ENCODE measurements at places on chromosomes 13 and 19.

DNA sequence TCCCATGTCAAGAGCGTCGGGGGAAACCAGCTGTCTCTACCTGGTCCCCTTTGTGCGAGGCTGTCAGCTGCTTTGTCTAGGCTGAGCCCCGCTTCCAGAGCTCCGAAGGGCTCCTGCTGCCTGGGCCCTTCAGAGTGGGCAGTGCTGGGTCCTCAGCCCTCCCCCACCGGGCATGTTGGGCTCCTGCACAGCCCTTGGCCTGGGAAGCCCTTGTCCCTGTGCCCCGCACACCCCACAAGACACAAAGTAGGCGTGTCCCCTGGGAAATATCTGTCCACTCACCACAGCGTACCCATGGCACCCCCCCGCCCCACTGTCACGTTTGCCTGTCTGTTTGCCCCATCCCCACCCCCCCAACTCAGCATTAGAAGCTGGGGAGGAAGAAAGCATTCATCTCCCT is 39.6 kb upstream of the RANBP3 start:
- no peak for DNase-seq

GRCh38 chr19:29006057-29006735 is 206.8 kb downstream of the UQCRFS1 start:
- DNase-seq, result no peak

DNA sequence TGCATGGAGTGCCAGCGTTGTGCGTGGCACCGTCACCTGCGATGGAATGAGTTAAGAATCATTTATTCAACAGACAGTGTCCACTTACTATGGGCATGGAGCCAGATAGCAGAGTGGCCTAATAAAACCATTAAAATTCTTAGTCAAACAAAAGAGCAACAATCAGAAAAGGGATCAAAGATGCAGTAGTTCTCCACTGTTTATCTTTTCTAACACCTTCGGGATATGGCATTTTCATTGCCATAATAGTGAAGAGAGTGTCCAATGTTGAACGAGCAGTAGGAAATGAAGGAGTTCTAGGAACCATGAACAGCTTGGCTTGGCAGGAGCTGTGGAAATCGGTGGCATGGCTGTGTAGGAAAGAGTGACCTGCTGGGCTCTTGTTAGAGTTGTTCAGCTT is 2.0 kb downstream of the TNFSF11 start:
- DNase-seq, result no peak

DNA sequence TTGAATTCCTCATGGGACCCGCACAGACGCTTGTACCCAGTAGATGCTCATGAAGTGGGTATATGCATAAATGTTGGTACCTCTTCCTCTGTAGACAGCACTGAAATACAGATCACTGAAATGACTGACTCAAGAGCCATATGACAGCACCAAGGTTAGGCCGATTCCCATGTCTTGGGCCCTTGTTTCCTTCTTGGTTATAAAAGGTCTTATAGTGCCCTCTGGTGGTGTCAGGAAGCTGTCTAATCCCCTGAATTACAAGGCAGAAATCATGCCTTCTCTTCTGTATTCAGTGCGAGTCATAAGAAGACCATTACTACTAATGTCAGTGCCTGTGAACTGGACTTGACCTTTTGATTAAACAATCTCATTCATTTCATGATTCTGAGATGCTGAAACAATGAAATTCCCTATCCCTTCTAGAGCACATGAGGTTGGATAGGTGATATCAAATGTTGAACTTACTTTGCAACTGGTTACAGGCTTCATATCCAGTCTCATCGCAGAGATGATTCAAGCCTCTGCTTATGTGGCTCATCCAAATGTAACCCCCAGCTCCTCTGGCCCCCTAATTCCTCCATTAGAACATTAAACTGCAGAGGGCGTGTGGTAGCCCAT is 59.7 kb downstream of the SPATA13 start:
- DNase-seq, result peak; percentile 42

- no peak for DNase-seq
Measured at GRCh38 chr13:34847766-34848165, 94.3 kb upstream of the NBEA start.

GRCh38 chr13:41568143-41568971 is 111.0 kb downstream of the RGCC start:
- DNase-seq, result no peak

DNA sequence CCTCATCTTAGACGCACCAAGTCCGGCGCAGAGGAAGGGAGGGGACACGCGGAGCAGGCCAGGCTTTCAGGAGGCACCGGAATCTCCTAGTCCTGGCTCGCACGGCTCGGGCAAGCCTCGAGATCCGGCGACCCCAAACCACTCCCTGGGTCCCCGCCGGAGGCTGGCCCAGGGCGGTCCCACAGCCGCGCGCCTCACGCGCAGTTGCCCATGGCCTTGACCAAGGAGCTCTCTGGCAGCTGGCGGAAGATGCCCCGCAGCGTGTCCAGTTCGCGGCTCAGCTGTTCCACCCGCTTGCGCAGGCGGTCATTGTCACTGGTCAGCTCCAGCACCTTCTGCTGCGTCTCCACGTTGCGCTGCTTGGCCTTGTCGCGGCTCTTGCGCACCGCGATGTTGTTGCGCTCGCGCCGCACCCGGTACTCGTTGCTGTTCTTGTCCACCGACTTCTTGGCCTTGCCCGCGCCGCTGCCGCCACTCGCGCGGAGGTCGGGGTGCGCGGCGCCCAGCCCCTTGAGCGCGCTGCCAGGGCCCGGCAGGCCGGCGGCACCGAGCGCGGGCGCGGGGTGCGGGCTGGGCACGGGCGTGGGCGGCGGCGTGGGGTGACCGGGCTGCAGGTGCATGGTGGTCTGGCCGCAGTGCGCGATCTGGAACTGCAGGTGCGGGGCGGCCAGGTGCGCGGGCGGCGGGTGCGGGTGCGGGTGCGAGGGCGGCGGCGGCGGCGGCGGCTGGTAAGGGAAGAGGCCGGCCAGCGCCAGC is 1.0 kb downstream of the CEBPA start:
- no peak for DNase-seq

- no peak for DNase-seq
Measured at GRCh38 chr13:105112561-105112960, 1422.9 kb downstream of the EFNB2 start.

Data from activated naive CD4-positive, alpha-beta T cell treated with Interleukin-2 at 50 U/mL for 16 hours (primary cell).